AG09309 (cell line): ENCODE measurements at places on chromosomes 5 and 9.

GRCh38 chr9:88950341-88951154 is 40.7 kb upstream of the S1PR3 start:
- DNase-seq, result peak; percentile 35

GRCh38 chr5:124453221-124454051 is 293.0 kb downstream of the ZNF608 start:
- peak; percentile 43 for DNase-seq

DNA sequence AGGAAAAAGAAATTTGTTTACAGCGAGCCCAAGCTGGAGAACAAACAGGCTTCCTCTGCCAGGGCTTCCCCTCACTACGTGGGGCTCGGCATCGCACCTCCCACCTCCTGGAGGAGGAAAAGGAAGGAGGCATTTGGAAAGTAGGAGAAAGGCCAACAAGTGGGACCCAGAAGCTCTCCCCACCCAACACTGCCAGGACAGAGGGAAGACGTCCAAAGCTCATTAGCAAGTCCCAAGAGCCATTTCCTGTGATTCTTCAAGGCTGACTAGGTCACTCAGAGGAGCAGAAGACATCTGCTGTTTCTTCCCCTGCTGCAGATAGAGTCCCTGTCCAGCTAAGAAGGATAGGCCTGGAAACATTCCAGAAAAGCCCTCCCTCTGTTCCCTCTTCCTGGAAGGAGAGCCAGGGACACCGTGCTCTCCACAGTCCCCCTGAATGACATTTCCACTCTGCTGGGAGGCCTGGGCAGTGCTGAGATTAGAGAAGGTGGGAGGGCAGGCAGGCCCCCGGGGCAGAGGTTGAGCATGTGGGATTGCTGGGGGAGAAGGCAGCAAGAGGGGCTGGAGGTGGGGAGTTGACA is 57.0 kb upstream of the NEURL1B start:
- DNase-seq, result no peak

GRCh38 chr5:80097451-80097850 is 62.3 kb downstream of the THBS4 start:
- DNase-seq, result no peak

DNA sequence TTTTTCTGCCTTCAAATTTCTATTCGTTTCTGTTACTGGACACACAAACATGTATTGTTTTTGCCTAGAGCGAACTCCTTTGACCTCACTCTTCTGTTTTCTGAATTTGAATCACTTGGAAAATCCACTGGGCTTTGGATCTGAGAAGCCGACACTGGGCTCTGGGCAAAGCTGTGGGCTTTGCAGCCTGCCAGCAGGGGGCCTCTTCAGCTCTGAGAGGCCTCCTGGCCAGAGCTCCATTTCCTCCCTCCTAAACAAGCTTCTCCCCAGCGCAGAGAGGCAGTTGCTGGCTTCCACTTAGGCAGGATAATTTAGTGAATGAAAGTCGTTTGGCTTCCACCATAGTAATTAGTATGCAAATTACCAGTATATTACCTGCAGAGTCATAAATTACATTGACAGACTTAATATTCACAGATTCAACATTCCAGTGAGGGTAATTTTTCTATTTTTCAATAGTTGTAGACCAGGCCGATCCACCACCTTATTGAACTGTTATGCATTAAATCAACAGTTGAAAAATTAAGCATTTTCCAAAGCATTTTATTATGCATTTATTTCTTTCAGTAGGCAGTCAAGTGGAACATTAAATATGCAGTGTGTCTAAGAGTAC is 104.0 kb upstream of the ZNF366 start:
- DNase-seq, result no peak

- DNase-seq, result no peak
Observed at GRCh38 chr5:151030056-151030336, 9.6 kb downstream of the GPX3 start.

GRCh38 chr5:119275146-119275545 is 80.7 kb upstream of the TNFAIP8 start:
- no peak for DNase-seq

DNA sequence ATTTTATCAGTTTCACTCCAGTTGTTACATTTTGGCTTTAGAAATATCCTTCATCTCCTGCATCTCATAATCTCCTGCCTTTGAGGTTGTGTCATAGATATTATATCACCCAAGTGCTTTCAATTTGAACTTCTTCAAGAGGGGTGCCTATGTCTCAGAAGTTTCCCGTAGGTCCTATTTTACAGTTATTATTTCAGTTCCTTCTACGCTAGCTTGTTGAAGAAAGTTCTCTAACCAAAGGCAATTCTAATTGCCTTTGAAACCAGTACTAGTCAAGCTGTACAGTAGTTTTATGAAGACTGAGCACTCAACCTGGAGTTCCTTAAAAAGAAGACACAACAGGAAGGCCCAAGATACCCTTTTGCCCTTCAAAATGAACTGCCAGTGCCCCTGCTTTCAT is 116.4 kb downstream of the ZCCHC7 start:
- DNase-seq, result no peak
